ENCODE measurements at places on chromosomes 5 and 9. TPM values are rescaled to one million over a fixed set of nuclear protein-coding genes. Genes with fewer than 3 reads are reported as not detected.

The WDR31 gene
- 3.4 TPM for total RNA-seq

DNA sequence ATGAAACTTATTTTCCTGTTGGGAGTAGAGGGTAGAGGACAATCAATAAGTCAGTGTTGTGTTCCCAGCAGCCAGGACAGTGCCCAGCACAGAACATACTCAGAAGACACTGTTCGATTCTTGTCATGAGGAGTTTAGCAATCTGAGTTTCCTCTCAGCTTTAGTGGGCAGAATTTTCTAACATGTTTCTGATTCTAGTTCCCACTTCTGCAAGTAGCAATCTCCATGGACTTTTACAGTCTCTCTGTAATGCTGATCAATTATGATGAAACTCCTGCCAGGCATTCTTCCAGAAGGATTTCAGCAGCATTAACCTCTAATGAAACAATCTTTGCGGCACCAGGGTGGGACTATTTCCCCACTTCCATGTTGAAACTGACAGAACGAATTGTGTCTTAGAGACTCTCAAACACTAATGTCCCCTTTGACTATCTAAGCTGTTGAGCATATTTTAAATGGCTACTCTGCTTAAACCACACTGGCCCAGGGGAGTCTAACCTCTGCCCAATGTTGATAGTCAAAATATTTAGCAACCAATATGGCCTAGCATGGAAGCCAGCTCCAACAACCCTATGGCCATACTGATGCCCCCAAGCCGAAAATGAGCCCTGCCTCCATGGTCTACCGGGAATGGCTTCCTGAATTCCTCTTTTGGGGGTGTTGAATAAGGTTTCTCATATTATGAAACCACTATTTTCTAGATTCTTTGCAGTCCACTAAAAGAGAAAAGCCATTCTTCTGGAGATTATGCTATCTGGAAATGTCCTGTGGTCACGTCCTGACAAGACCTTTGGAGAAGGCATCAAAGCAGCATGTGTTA, 484.3 kb downstream of the BNC2 start:
- no peaks in the 10 kb centered on the region for H3K36me3 ChIP-seq
- H3K4me3 ChIP-seq, result no peak overlapping the region
- H3K27ac ChIP-seq, result no peak overlapping the region
- DNase-seq, result no peak
- no peaks in the 10 kb centered on the region for H3K4me1 ChIP-seq

GRCh38 chr9:91843623-91844148, 106.3 kb downstream of the ROR2 start:
- peaks cover 29% of the 10 kb centered on the region for H3K4me1 ChIP-seq
- H3K36me3 ChIP-seq, result peaks cover 90% of the 10 kb centered on the region
- H3K4me3 ChIP-seq, result no peak overlapping the region

DNA sequence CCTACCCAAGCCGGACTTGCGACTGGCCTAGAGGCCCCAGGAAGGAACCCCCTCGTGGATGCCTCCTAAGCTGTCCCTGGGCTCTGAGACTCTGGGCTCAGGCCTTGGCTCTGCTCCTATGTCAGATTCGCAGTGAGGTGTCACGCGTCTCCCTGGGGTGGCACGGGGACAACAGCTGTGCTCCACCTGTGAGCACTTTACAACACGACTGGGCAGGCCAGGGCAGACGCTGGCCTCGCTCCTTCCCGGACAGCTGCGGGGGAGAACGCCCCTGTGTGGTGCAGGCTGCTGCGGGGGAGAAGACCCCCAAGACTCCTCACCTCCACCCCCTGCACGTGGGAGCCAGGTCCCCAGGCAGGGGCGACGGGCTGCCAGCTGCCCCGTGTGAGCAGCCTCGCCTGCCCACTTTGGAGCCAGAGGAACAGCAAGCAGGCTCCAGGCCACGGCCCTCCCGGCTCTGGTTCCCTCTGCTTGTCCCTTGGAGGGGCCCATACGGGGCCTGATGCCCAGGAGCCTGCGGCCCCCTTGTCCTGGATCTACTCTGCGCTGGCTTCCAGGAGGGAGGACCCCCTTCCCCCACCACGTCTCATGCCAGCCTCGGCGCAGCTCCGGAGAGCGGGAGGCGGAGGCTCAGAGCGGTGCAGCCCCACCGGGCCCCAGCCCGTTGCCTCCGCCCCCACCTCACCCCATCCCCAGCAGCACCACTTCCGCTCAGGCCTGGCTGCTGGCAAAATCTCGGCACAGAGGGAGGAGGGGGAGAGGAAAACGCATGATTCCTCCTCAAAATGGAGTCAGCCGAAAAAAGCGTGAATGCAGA, 36.0 kb downstream of the SARDH start:
- H3K27ac ChIP-seq, result no peak overlapping the region
- DNase-seq, result no peak
- H3K27me3 ChIP-seq, result no peaks in the 10 kb centered on the region
- no peaks in the 10 kb centered on the region for H3K36me3 ChIP-seq
- no peaks in the 10 kb centered on the region for H3K4me1 ChIP-seq
- no peak overlapping the region for H3K4me3 ChIP-seq

DNA sequence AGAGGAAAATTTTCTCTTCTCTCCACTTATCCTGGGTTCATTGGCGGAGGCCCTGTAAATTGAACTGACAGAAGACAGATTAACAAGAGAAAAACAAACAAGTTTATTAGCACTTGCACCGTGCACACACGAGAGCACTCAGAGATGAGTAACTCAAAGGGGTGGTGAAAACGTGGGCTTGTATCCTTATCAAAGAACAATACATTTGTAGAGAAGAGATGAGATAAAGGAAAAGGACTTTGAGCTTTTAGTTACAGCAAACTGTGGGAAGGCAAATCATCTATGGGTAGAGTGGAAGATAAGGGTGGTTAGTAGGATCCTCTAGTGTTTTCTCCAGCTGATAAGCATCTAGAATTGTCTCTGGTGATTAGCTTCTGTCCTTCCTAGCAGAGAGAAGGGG, 44.4 kb upstream of the ROR2 start:
- H3K4me1 ChIP-seq, result peaks cover 7% of the 10 kb centered on the region
- no peaks in the 10 kb centered on the region for H3K36me3 ChIP-seq
- peaks cover 6% of the 10 kb centered on the region for H3K27me3 ChIP-seq
- DNase-seq, result no peak

DNA sequence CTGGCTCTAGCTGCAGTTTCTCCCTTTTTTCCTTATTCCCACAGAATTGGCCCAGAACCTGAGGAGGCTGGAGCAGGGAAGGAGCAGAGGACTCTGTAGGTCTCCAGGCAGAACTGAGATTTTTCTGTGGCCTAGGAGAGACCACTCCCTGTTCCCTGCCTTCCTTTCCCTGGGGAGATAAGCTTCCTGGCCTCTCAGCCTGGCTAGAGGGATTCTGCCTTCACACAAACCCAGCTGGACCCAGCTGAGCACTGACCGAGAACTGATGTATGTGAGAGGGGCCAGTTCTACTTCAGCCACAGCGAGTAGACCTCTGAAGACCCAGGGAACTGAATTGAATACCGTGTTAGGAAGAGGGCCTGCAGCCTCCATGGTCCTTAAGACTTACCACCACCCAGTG, 48.0 kb downstream of the RUSC2 start:
- H3K27me3 ChIP-seq, result no peaks in the 10 kb centered on the region
- peak overlapping the region; percentile 96 for H3K27ac ChIP-seq
- no peaks in the 10 kb centered on the region for H3K4me1 ChIP-seq
- no peak overlapping the region for H3K4me3 ChIP-seq
- DNase-seq, result peak; percentile 49

- H3K27me3 ChIP-seq, result no peaks in the 10 kb centered on the region
- H3K27ac ChIP-seq, result no peak overlapping the region
- DNase-seq, result no peak
- no peaks in the 10 kb centered on the region for H3K36me3 ChIP-seq
- H3K4me1 ChIP-seq, result no peaks in the 10 kb centered on the region
These were observed 103.7 kb upstream of the MPDZ start for GRCh38 chr9:13383216-13383615.
